ENCODE measurements at places on chromosomes 16 and 17.

DNA sequence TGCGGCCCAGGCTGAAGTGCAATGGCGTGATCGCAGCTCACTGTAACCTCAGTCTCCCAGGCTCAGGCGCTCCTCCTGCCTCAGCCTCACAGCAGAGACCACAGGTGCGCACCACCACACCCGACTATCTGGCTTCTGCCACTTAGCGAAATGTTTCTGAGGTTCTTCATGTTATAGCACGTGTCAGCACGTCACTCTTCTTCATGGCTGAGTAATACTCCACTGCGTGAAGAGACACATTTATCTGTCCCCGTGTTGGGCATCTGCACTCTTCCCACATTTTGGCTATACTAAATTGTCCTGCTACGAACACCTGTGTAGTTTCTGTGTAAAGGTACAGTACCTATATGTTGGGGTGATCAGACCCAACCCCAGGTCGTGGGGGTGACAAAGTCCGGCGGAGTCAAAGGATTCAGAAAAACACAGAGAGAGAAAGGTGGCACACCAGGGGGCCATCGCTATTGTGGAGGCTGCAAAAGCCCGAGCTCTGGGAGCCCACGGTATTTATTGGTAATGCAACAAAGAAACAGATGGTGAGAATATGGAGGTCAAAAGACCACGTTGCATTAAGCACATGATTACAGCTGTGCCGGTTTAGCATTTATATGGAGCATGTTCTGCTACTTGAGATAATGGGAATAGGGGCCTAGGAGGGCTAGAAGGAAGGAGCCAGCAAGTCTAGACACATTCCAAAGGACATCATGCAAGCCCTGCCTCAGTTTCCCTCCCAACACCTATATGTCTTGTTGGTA lies 851 bp upstream of the DPEP1 start:
- no peak for DNase-seq

- no peak for DNase-seq
These were observed 1.7 kb downstream of the SMARCD2 start for GRCh38 chr17:63840591-63841349.

GRCh38 chr16:4676831-4677230 lies 16.5 kb upstream of the NUDT16L1 start:
- DNase-seq = no peak

GRCh38 chr17:10161386-10161785 lies 37.0 kb downstream of the GAS7 start:
- no peak for DNase-seq

- DNase-seq = no peak
These were observed 26.0 kb downstream of the FA2H start for GRCh38 chr16:74748616-74749026.

DNA sequence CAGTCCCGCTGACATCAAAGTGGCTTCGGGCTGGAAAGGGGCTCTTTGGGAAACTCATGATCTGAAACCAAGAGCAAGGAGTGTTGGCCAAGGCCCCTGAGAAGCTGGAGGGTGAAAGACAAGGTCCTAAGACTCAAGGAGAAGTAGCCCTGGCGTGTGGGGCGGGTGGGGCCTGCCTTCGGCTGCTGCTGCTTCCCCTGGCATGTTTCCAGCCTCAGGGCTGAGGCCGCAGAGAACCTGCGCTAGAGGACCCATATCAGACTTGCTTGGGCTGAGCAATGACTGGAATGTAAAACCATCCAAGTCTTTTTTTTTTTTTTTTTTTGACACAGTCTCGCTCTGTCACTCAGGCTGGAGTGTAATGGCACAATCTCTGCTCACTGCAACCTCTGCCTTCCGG lies 67.5 kb upstream of the GCSH start:
- DNase-seq = no peak

- no peak for DNase-seq
These were observed 334.3 kb downstream of the C16orf95 start for GRCh38 chr16:86982912-86983311.

- no peak for DNase-seq
These were observed 99.2 kb downstream of the ZNF778 start for GRCh38 chr16:89316701-89317100.

GRCh38 chr17:50076591-50077235 lies 18.4 kb upstream of the PDK2 start:
- no peak for DNase-seq

DNA sequence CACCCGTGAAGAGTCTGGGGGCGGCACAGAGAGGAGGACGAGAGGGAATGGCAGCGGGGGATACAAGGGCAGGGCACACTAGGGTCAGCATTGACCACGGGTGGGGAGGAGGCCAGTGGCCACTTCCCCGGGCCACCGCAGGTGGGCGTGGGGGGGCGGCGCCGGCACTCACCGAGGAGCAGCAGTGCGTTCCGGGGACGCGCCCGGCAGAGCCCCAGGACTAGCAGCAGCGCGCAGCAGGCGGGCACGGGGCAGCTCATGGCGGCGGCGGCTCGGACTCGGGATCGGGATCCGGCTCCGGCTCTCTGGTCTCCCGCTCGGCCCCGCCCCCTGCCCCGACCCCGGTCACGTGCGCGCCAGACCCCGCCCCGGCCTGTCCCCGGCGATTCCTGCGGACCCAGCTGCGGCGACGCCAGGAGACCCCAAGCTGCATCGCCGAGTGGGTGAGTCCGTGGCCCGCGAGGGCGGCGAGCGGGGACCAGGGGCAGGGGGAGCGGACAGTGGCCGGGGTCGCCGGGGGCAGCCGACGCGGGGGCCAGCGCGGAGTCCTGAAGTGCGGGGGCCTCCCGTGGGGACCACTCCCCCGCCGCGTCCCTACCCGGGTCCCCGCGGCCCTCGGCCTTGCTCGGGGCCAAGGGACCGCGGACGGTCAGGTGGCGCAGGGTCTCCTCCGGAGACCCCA lies at the start of the genes SGSH and SLC26A11:
Gene SGSH (minus strand): TSS at position 280 of the 682 bp plus-strand sequence. CDS start 20 bp downstream, at position 260.
Gene SLC26A11 (plus strand): TSS at position 374 of the 682 bp plus-strand sequence. CDS start 1,134 bp downstream, outside the sequence.
- no peak for DNase-seq

- no peak for DNase-seq
These were observed 18.7 kb upstream of the ATP6V0C start for GRCh38 chr16:2495041-2495440.

DNA sequence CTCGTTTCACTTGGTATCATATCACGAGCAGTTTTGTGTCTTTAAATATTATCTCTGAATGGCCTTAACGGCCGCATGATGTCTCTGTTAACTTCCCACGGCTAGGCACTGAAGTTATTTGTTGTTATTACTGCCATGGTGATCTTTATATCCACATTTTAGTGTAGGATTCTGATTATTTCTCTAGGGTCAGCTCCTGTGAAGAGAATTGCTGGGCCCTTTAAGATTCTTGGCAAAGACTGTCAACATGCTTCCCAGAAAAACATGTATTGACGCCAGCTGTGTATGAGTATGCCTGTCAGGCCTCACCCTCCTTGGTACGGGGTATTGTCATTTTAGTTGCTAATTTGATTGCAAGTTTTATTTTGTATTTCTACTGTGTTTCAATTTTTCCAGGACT lies 263.5 kb downstream of the SNX29 start:
- DNase-seq = no peak

GRCh38 chr16:35795361-35796029 lies 2336.1 kb downstream of the TP53TG3F start:
- DNase-seq = no peak

GRCh38 chr17:77999413-78000173 lies 41.1 kb downstream of the TNRC6C start:
- DNase-seq = no peak

DNA sequence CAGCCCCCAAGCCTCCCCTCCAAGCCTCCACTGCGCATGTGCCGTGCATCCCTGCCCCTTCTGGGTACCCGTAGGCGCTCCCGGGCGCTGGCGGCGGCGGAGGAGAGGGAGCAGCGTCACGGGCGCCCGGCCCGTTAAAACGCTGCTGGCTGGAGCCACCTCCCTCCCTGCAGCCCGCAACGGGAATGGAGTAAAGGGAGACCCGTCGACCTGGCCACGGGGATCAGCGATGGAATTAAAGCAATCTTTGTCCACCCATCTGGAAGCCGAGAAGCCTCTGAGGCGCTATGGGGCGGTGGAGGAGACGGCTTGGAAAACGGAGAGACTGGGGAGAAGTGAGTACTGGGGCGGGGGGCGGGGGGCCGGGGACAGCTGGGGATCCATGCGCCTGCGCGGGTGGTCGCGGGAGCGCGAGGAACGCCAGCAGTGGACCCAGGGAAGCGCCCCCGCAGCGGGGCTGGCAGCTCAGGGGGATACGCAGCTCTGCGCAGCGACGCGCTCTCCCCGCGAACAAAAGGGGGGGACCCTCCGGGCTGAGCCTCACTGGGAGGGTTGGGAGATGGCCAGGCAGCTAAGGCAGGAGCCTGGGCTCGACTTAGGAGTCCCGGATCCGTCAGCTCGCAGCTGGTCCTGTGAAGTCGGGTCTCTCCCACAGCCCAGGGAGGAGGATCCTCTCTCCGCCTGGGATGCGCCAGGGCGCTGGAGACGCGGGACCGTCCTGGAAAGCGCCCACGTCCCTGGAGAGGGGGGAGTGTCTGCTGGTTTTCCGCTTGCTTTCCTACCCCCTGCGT lies at the start of gene BMERB1:
Gene BMERB1 (plus strand): TSS at position 164 of the 791 bp plus-strand sequence. CDS start 66 bp downstream, at position 230.
- no peak for DNase-seq

GRCh38 chr17:5640726-5641125 lies 56.4 kb upstream of the NLRP1 start:
- DNase-seq = no peak

All from OCI-M1 (cell line).